ENCODE measurements at places on chromosomes 13 and 19. TPM values are rescaled to one million over a fixed set of nuclear protein-coding genes. Genes with fewer than 3 reads are reported as not detected.

DNA sequence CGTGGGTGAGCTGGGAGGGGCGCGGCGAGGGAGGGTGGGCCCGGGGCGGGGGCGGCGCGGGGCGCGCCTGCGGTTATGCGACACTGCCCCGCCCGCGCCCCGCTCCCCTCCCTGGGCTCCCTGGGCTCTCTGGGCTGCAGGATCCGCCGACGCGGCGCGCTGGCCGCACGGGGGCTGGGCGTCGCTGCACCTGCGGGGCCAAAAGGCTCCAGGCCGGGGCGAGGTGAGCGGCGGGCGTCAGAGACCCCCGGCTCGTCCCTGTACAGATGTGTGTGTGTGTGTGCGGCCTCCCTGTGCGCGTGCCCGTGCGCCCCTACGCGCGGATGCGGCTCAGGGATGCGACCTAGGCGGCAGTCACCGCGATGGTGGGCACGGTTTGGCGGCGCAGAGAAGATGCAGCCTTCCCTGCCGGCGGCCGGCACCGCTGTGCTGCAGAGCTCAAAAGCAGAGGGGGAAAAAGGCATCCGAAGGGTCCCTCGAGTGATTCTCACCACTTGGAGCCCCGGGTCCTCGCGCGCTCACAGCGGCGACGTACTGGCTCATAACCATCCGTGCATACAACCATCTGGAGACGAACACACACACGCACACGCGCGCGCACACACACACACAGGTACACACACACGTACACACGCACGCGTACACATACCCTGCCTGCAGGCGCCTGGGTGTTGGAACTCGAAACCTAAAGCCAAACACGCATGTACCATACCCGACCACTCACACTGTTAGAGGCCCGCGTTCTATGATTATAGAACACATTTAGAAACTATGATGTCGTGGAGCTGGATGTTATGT is 709 bp downstream of the ATP8A2 start:
- H3K27me3 ChIP-seq, result peaks cover 41% of the 10 kb centered on the region
- H3K27ac ChIP-seq, result no peak overlapping the region
- H3K4me1 ChIP-seq, result no peaks in the 10 kb centered on the region

- DNase-seq, result no peak
- no peaks in the 10 kb centered on the region for H3K36me3 ChIP-seq
- H3K4me1 ChIP-seq, result no peaks in the 10 kb centered on the region
- H3K27me3 ChIP-seq, result no peaks in the 10 kb centered on the region
- no peak overlapping the region for H3K27ac ChIP-seq
Measured at GRCh38 chr13:96551546-96551945, 442.7 kb downstream of the OXGR1 start.

DNA sequence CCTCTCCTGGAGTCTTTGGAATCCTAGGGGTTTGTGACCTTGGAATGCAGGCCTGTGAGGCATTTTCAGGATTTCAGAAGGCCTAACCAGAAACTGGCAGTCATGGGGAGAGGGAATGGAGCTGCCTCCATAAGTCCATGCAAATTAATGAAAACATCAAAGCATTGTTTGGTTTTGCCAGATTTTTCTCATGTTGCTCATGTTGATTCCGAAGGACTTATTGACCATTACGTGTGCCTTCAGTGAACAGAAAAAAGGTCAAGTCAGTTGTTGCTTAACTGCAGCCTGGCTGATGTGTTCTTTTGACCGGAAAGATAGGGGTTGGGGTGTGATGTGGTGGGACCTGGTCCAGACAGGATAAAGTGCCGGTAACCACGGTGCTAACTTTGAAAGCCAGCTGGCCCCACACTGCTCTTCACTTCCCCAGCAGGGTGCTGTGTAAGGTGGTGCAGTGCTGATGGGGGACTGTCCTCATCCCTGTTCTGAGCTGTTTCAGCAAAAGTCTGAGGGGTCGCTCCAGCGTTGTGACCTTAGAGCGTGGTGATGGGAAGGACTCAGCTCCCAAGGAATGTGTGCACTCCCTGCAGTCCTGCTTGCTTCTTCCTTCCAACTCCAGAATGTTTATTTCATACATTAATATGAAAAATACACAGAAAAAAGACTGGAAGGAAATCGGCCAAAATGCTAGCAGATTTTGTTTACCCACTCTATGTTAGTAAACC is 3.5 kb downstream of the RNF113B start:
- H3K4me3 ChIP-seq, result no peak overlapping the region
- no peak for DNase-seq
- H3K27ac ChIP-seq, result peak overlapping the region; percentile 15
- no peaks in the 10 kb centered on the region for H3K36me3 ChIP-seq
- no peaks in the 10 kb centered on the region for H3K27me3 ChIP-seq

- peak; percentile 45 for DNase-seq
- no peak overlapping the region for H3K4me3 ChIP-seq
- no peaks in the 10 kb centered on the region for H3K4me1 ChIP-seq
- H3K27ac ChIP-seq, result no peak overlapping the region
- H3K36me3 ChIP-seq, result no peaks in the 10 kb centered on the region
Measured at GRCh38 chr13:76019421-76020044, 383.4 kb downstream of the LMO7 start.

- no peaks in the 10 kb centered on the region for H3K4me1 ChIP-seq
- H3K27me3 ChIP-seq, result peaks cover 6% of the 10 kb centered on the region
- H3K27ac ChIP-seq, result peak overlapping the region; percentile 81
- no peak for DNase-seq
- H3K36me3 ChIP-seq, result no peaks in the 10 kb centered on the region
Measured at GRCh38 chr19:46426506-46427162, 2.1 kb downstream of the PNMA8C start.

GRCh38 chr13:31437975-31438374 is 238.2 kb downstream of the B3GLCT start:
- no peaks in the 10 kb centered on the region for H3K4me1 ChIP-seq
- no peak overlapping the region for H3K27ac ChIP-seq
- no peak overlapping the region for H3K4me3 ChIP-seq
- no peak for DNase-seq

- no peaks in the 10 kb centered on the region for H3K4me1 ChIP-seq
- H3K36me3 ChIP-seq, result no peaks in the 10 kb centered on the region
- H3K27me3 ChIP-seq, result no peaks in the 10 kb centered on the region
Measured at GRCh38 chr19:33699754-33700407, 78.1 kb downstream of the CHST8 start.

PINLYP gene
- 13.8 TPM for polyA plus RNA-seq

Measured in small intestine (tissue), 16 donors.